NCI-H1436 (cell line): ENCODE measurements at places on chromosomes 12 and 14.
A peak's percentile ranks its signal among the peaks of the same experiment; 100 is the strongest.

DNA sequence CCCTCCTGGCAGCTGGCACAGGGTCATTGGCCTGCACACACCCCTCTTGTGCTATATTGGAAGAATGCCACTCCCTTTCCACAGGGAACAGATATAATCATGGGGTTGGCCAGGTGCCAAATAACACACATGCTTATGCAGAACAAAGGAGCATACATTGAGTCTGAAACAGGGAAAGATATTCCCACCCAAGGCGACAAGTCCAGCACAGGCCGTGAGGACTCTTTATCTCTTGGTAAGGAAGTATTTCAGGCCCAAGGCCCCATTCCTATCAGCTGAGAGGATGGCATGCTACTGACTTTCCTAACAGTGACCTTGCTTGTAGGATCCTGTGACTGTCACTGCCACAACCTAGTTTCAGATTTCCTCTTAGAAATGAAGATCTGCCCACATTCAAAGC, 59.0 kb upstream of the STXBP6 start:
- no peak for DNase-seq

DNA sequence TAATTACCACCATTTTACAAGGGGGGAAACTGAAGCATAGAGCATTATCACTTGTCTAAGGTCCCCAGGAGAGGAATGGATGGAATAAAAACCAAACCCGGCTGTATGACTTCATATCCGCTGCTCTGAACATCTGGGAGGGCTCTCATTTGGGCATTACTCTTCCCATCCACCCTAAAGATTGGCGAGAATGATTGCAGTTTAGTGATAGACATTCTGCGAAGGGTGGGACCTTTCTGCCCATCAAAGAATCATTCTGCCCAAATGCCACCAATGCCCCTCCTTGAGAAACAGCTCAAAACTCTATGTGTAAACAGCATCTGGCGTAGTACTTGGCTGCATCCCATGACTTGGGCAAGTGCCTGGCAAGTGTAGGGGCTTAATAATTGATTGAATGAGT, 11.6 kb downstream of the CHST11 start:
- no peak for DNase-seq

GRCh38 chr12:32397696-32398095, 1.7 kb upstream of the FGD4 start:
- no peak for DNase-seq

DNA sequence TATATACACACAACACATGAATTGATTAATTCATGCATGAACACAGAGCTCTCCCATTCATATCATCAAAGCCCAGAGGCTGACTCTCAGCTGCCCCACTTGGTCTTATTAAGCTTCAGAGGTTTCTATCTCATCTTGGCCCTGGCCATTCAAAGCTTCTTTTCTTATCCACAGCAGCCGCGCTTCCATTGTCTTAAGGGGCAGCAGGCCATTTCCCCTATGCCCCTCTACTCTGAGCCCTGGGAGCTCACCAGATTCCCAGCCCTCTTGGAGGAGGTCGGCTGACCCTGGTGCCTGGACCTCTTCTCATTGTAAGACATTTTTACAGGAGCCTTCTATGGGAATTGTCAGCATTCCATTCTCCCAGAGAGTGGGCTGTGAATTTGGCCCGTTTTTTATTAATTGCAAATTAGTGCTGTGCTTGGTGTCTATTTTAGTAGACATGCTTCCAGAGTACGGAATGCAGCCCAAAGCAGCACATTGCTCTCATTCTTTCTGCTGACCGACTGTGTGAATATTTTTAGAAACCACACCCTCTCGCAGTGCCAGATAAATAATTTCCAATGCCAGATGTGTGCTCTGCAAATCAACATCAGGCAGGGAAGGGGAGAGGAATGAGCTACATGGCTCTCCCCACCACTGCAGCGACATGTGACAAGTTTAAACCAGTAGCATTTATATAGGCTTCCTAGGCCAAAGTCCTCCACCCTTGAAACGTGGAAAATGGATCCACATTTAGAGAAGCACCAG, 58.5 kb downstream of the NUAK1 start:
- no peak for DNase-seq

DNA sequence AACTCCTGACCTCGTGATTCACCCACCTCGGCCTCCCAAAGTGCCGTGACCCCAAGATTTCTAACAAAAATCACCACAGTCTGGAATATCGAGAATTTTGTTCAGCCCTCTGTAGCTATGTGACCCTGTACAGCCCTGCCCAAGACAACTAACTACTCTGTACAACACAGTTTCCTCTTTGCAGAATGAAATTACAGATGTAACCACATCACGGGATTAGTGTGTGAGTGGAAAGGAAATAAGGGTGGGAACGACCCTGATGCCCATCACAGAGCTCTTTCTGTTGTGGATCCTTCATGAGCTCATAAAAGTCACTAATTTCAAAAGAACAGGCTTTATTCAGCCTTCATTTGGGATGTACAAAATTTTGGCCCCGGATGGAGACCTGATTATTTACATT, 50.5 kb upstream of the KRR1 start:
- no peak for DNase-seq

GRCh38 chr14:50523271-50524041, 8.9 kb downstream of the MAP4K5 start:
- DNase-seq, result no peak

DNA sequence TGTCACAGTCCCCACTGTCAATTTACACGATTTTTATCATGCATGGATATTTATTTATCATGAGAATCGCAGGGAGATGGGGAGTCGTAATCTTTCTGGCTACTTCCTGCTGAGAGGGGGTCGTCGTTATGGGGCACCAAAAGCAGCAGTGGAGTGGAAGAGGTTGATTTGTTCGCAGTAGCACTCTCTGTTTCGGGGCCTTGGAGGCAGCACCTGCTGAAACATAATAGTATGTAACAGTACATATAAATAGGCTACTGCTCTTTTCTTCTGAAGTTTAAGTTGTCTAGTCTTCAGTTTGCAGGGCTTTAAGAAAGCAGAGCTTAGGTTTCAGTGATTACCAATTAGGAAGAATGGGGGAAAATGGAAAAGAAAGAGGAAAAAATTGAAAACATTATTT, 3.8 kb downstream of the SOAT2 start:
- DNase-seq, result no peak

DNA sequence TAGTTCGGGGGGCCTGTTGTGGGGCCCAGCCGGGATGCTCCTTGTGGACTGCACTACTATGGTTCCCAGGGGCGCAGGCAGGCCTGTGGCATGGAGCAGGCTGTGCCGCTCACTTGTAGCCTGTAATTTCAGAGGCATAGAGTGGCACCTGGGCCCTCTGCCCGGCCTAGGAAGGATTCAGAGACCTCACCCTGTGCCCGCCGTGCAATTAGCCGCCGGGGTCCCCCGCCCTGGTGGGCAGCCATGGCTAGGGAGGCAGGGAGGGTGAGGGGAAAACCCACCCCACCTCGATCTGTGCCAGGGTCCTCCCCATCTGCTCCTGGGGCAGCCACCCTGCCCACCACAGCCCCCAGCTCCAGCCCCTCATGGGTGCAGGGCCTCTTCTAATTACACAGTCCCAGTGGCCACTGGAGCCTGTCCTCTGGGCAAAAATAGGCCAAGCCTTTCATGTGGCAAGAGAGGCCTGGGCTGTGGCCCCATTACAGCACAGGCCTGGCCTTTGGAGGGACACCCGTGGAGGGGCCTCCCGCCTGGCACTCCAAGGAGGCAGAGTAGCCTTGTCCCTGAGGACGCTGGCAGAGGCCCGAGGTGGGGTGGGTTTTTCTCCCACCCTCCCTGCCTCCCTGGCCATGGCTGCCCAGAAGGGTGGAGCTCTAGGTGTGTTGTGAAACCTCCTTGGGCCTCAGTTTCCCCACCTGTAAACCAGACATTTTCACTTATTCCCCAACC, 5.3 kb upstream of the TMEM119 start:
- DNase-seq, result no peak

GRCh38 chr14:75277008-75277814, 1.4 kb upstream of the FOS start:
- peak; percentile 38 for DNase-seq

DNA sequence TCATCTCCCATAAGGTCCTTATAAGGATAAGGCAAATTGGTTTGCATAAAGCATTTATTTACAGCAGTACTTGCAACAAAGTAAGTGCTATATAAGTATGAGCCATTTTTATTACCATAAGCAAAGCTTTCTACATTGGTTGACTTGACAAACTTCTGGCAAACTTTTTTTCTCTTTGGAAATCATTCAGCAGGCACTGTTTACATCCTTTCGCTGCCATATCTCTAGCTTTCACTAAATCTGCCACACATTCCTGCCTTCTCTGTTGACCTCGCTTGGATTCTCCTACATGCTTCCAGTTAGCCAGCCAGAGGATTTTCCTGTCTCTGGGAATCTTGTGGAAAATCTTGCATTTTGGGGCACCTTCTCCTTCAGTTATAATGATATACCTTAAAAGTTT, 21.8 kb upstream of the HDAC7 start:
- DNase-seq, result no peak

- peak; percentile 26 for DNase-seq
Observed at GRCh38 chr14:105944632-105945610, 418.5 kb downstream of the TMEM121 start.

- DNase-seq, result no peak
Observed at GRCh38 chr12:101885912-101886561, 8.7 kb downstream of the DRAM1 start.

GRCh38 chr12:90972226-90972625, 17.2 kb upstream of the CCER1 start:
- no peak for DNase-seq

DNA sequence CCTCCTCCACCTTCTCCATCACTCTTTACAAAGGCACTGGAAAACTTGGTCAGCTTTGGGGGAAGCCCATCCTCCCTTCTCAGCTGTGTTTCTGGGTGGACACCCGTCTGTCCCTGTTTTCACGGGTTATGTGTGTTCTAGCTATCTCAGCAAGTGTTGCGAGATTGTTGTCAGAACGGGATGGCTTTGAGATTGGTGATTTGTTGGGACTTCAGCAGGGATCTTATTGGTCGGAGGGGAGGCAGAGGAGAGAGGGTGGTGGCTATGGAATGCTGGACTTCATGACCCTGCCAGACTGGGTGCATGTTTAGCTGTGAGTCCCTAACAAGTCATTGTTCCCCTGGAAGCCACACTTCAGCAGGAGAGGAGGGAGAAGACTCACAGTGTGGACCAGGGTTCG, 2.1 kb downstream of the USP5 start:
- no peak for DNase-seq

GRCh38 chr12:108337235-108338223, 1.6 kb downstream of the CMKLR1 start:
- DNase-seq, result no peak

GRCh38 chr14:39861229-39861600, 429.0 kb upstream of the FBXO33 start:
- DNase-seq, result no peak

- DNase-seq, result no peak
Observed at GRCh38 chr14:68403191-68404145, 389.4 kb downstream of the ZFP36L1 start.

DNA sequence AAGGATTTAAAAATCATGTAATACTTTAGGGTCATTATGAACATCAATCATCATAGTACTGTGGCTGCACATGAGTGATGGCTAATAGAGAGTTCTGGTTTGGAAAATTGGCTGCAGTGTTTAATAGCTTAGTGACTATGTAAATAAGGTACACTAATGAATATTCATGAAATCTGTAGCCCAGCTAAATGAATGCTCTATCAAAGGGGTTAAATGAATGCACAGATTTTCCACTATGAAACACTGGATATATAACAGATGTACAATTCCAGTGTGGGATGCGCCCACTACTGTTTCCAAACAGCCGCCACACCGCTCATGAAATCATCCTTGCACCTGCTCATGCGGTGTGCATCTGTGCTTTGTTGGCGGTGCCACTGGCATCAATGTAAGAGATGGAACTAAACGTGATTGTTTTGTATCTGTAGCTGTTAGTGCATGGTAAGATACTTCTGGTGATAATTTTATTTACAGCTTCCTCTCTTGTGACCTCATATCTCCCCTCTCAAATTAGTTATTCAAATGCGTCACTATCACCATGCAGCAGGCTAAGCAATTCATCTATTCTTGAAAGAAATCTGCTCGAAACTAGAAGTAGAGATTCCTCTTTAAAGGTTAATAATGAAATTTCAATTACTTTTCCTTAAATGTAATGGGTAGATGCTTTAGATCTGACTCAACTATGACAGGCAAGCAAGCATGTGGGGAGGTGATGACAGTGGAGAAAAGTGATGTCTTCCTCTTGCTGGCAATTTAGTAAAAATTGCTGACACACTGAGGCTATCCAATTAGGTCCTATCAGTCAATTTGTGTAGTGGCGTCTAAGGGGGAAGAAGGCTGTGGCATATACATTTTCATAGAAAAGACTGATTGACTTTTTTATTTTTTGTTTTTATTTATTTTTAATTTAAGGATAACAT, 433.6 kb downstream of the AEBP2 start:
- DNase-seq, result no peak

DNA sequence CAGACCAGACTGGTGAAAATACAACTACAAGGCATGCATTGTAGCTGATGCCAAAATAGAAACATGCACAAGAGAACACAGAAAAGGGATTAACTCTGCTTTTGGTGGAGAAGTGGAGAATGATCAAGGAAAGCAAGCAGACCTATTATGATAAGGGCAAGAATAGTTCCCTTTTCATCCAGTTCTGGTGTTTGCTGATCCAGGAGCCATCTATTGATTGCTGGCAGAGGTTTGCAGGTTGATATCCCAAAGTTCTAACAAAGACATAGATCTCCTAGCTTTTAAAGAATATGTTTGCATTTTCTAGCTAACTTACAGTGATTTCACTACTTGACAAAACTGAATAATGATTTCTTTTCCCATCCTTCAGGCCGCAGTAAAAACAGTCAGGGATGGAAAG, 166.2 kb upstream of the CDKN3 start:
- no peak for DNase-seq

DNA sequence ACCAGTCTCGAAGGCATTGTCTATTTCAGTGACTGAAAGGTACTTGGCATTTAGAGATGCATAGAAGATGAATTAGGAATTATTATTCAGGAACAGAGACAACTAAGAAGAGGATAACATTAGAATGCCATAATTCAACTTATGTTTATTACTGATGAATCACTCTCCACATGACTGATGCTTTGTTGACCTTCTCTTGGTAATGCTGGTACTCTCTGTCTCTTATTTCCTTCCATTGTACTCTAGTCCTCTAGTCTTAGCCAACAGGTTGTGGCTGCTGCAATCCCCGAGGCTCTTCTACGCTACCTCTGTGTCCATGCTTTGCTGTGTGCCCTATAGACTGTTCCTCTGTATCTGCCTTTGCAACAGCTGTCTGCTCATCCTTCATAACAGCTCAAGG, 652.9 kb downstream of the NRXN3 start:
- no peak for DNase-seq

GRCh38 chr14:92954933-92955332, 32.0 kb downstream of the CHGA start:
- DNase-seq, result no peak

GRCh38 chr14:24993631-24994030, 56.3 kb downstream of the STXBP6 start:
- no peak for DNase-seq

- DNase-seq, result no peak
Observed at GRCh38 chr14:53365486-53366130, 212.5 kb upstream of the DDHD1 start.

GRCh38 chr14:56195704-56196103, 77.5 kb downstream of the PELI2 start:
- DNase-seq, result no peak
